ENCODE measurements at places on chromosomes 5 and 9. TPM values are rescaled to one million over a fixed set of nuclear protein-coding genes. Genes with fewer than 3 reads are reported as not detected.

GRCh38 chr5:139638090-139638735, 9.9 kb upstream of the CXXC5 start:
- H3K4me1 ChIP-seq, result peaks cover 91% of the 10 kb centered on the region
- peak overlapping the region; percentile 48 for H3K4me3 ChIP-seq
- H3K27ac ChIP-seq, result peak overlapping the region; percentile 95

GRCh38 chr9:2158111-2158610, 143.0 kb downstream of the SMARCA2 start:
- peaks cover 9% of the 10 kb centered on the region for H3K4me1 ChIP-seq
- peak overlapping the region; percentile 89 for H3K27ac ChIP-seq
- peaks cover 6% of the 10 kb centered on the region for H3K36me3 ChIP-seq
- DNase-seq, result peak; percentile 92

DNA sequence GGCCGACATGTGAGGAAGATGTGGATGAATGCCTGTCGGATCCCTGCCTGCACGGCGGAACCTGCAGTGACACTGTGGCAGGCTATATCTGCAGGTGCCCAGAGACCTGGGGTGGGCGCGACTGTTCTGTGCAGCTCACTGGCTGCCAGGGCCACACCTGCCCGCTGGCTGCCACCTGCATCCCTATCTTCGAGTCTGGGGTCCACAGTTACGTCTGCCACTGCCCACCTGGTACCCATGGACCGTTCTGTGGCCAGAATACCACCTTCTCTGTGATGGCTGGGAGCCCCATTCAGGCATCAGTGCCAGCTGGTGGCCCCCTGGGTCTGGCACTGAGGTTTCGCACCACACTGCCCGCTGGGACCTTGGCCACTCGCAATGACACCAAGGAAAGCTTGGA, 14.1 kb downstream of the CRB2 start:
- H3K36me3 ChIP-seq, result no peaks in the 10 kb centered on the region
- no peak overlapping the region for H3K4me3 ChIP-seq
- H3K4me1 ChIP-seq, result peaks cover 17% of the 10 kb centered on the region
- DNase-seq, result no peak
- no peak overlapping the region for H3K27ac ChIP-seq

DNA sequence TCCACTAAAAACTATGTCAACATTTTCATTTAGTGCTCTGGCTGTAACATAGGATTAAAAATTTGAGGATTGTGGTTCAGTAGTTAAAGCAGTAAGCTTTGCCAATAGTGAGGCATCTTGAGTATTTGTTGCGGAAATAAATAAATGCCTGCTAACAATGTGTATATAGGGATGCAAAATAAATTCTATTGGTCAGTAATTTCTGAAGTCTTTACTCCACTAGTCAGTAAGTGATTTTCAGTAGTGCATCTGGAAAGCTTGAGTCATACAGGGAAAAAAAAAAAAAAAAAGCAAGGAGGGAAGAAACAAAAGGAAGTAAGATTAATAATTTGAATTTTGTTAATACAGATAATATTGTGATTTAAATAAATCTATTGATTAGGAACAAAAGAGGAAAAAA, 21.0 kb downstream of the NIPBL start:
- H3K36me3 ChIP-seq, result no peaks in the 10 kb centered on the region
- H3K4me1 ChIP-seq, result no peaks in the 10 kb centered on the region
- DNase-seq, result peak; percentile 53
- no peak overlapping the region for H3K27ac ChIP-seq
- H3K27me3 ChIP-seq, result no peaks in the 10 kb centered on the region

DNA sequence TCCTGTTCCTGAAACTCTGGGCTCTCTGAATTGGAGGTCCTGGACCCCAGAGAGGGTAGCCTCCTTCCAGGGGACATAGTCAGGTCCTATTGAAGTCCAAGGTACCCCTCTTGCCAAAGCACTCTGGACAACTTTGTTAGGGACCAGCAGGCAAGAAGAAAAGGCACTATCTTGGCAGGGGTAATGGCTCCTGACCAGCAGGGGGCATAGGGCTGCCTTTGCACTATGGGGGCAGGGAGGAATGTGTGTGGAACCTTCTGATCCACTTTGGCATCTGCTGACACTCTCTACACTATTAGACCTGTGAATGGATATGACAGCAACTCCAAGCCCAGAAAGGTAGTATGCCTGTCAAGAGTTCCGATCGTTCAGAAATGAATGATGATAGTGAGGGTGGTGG, 179.0 kb upstream of the CD180 start:
- H3K27me3 ChIP-seq, result no peaks in the 10 kb centered on the region
- no peaks in the 10 kb centered on the region for H3K36me3 ChIP-seq
- no peak overlapping the region for H3K27ac ChIP-seq
- H3K4me3 ChIP-seq, result no peak overlapping the region

- H3K27ac ChIP-seq, result no peak overlapping the region
- H3K4me1 ChIP-seq, result no peaks in the 10 kb centered on the region
- no peak overlapping the region for H3K4me3 ChIP-seq
- no peak for DNase-seq
Measured at GRCh38 chr5:54171645-54172384, 138.6 kb downstream of the ARL15 start.

The ALG2 gene
- 21.9 TPM for total RNA-seq

DNA sequence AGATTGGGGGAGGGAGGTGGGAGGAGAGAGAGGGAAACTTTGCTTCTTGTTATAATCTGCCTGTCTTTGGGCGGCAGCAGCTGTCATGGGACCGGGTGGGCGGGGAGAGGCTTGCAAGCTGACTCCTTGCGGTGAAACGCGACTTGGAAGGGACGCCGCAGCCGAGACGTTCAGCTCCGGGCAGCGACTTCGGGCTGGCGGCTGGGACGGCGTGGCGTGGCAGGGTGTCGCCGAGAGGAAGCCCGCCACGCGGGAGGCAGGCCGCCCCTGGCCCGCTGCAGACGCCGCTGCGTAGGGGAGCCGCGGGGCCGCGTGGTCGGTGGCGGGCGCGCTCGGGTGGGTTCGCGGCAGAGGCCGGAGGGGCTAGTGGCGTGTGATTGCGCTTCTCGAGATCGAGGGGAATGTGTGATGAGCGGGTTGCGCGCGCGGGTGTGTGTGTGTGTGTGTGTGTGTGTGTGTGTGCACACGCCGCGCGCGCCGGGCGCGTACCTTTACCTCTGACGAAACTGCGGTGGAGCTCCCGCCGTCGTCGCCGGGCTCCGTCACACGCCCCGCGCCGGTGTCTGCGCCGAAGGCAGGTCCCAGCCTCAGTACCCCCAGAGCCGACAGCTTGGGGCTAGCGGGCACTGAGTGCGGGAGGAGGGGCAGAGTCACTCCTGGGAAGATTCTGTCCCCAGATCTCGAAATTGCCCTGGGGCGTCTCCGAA, 1.7 kb downstream of the PPARGC1B start:
- peak; percentile 93 for DNase-seq
- peak overlapping the region; percentile 93 for H3K27ac ChIP-seq
- H3K4me3 ChIP-seq, result peak overlapping the region; percentile 61
- H3K4me1 ChIP-seq, result peaks cover 21% of the 10 kb centered on the region
- H3K36me3 ChIP-seq, result no peaks in the 10 kb centered on the region

DNA sequence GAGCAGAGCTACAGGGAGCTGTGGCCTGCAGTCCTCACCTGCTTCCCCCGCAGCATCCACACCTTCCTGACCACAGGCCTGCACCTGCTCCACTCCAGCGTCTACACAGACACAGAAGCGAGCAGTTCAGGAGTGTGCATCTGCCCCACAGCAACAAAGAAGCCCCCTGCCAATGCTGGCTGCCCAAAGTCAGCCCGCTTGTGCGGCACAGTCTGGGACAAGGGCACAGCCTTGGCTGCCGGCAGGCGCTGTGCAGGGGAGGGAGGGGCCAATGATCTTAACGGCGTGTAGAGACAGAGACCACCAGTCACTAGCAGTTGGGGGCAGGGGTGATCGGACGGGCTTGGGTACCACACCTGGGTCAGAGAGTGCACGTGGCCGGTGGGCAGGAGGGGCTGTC, 6.6 kb downstream of the BRD9 start:
- no peak overlapping the region for H3K27ac ChIP-seq
- peaks cover 96% of the 10 kb centered on the region for H3K36me3 ChIP-seq
- no peak overlapping the region for H3K4me3 ChIP-seq
- DNase-seq, result no peak
- no peaks in the 10 kb centered on the region for H3K27me3 ChIP-seq

DNA sequence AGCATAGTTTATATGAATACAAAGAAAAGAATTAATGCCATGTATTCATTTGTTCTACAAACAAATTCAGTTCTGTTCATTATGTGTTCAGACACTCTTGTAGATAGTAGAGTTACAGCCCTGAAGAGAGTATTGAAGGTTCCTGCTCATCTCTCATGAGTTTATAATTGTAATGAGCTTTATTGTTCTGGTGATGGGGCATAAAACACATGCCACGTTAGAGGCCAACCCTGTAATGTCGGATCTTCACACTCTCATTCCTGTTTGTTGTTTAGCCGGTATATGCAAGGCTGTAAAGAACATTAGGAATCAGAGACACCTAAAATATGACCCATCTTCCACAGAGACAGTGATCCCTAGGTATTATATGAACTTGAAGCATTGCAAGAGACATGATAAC, 214.5 kb downstream of the VPS13A start:
- H3K27ac ChIP-seq, result no peak overlapping the region
- DNase-seq, result no peak
- no peaks in the 10 kb centered on the region for H3K27me3 ChIP-seq
- H3K36me3 ChIP-seq, result no peaks in the 10 kb centered on the region
- no peaks in the 10 kb centered on the region for H3K4me1 ChIP-seq
- no peak overlapping the region for H3K4me3 ChIP-seq

The FOXD4L6 gene
- total RNA-seq, result 0.13 TPM

GRCh38 chr5:175464074-175464941, 14.1 kb upstream of the SFXN1 start:
- H3K36me3 ChIP-seq, result no peaks in the 10 kb centered on the region
- H3K4me3 ChIP-seq, result no peak overlapping the region
- peak; percentile 54 for DNase-seq
- peaks cover 4% of the 10 kb centered on the region for H3K27me3 ChIP-seq
- no peaks in the 10 kb centered on the region for H3K4me1 ChIP-seq
- no peak overlapping the region for H3K27ac ChIP-seq

Measured in muscle of leg (tissue), 16 donors.